ENCODE measurements at places on chromosomes 13 and 19. TPM values are rescaled to one million over a fixed set of nuclear protein-coding genes. Genes with fewer than 3 reads are reported as not detected.

The CYP4F2 gene
- 0.13 TPM for polyA plus RNA-seq

The LINGO3 gene
- polyA plus RNA-seq, result not detected

The TRAPPC6A gene
- polyA plus RNA-seq, result 24.5 TPM

The FGF22 gene
- polyA plus RNA-seq, result 0.60 TPM

The APOC4 gene
- polyA plus RNA-seq, result not detected

The SMIM17 gene
- 2.4 TPM for polyA plus RNA-seq

The INSL3 gene
- 0.18 TPM for polyA plus RNA-seq

The PPP1R13L gene
- 9.1 TPM for polyA plus RNA-seq

The S1PR4 gene
- 0.12 TPM for polyA plus RNA-seq

The ACP7 gene
- 0.78 TPM for polyA plus RNA-seq

The SLC17A7 gene
- polyA plus RNA-seq, result 0.43 TPM

Measured in left kidney (tissue), 8 donors.